GM23248 (cell line): ENCODE measurements at places on chromosomes 12 and 14.
A peak's percentile ranks its signal among the peaks of the same experiment; 100 is the strongest.

- DNase-seq, result peak; percentile 25
Measured at GRCh38 chr12:11633968-11634367, 15.5 kb upstream of the ETV6 start.

DNA sequence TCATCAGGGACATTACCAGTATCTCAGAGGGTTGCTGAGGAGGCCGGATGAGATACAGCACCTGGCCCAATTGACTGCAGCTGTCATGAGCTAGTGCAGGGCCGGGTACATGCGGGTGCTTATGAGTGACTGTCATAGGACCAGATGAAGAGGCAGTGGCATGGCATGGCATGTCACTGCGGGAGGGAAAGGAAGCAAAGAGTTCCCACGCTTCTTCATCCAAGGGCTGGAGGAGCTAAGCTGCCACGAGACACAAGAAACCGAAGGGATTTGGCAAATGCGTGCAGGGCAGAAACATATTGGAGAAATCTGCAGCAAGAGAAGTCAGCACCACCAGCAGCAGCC, 10.7 kb upstream of the GPX2 start:
- DNase-seq, result no peak

- peak; percentile 11 for DNase-seq
Measured at GRCh38 chr12:98591209-98591608, 2.3 kb upstream of the SLC25A3 start.

GRCh38 chr12:2408262-2408661, 355.5 kb downstream of the CACNA1C start:
- DNase-seq, result no peak

DNA sequence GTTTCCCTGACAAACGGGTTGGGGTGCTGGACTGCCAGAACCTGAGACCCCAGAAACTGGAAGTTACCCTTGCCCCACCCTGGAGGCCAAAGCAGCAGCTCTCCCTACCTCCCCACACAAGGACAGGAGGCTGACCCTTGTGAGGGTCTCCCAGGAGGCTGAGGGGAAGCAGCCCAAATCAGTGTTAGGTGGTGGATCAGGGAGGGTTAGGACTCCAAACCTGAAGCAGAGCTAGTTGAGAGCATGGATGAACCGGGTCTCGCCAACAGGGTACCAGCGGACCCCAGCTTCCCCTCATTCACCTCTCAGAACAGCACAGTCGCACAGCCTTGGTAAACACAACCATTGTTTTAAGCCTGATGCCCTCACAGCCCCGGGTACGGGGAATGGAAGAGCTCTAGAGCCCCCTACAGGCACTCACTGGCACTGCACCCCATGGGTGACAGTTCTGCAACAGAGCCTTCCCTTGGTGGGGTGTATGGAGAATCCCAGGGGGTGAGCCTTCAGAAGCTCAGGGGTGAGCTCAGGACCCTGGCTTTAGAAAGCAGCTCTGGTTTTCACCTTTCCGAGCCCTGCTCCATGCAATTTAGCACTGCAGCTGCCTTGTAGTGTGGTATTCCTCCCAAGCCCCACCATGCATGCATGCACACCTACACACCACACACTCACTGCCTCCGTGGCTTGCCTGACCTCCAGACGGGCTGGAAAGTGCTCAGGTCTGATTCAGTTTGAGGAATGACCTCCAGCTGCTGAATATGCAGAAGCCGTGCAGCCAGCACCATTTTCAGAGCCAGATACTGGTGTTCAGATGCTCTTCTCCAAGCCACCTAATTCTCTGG, 11.2 kb downstream of the ESRRB start:
- DNase-seq, result peak; percentile 77

DNA sequence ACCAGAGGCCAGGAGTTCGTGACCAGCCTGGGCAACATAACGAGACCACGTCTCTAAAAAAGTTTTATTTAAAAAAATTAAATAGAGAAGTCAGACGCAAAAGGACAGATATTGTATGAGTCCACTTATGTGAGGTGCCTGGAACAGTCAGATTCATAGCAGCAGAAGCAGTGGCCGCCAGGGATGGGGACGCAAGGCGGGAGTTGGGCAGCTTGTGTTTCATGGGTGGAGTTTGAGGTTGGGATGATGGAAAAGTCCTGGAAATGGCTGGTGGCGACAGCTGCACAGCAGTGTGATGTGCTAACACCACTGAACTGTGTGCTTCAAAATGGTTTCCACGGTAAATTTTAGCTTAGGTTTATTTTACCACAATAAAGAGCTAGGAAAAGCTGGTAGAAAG, 57.6 kb upstream of the DDX11 start:
- DNase-seq, result no peak

GRCh38 chr12:115574826-115575225, 702.7 kb downstream of the MED13L start:
- DNase-seq, result no peak

GRCh38 chr14:74841230-74842207, 34.4 kb downstream of the PROX2 start:
- no peak for DNase-seq

- no peak for DNase-seq
Measured at GRCh38 chr12:92049403-92049802, 96.2 kb downstream of the BTG1 start.

- DNase-seq, result no peak
Measured at GRCh38 chr12:41277946-41278267, 89.8 kb downstream of the PDZRN4 start.

DNA sequence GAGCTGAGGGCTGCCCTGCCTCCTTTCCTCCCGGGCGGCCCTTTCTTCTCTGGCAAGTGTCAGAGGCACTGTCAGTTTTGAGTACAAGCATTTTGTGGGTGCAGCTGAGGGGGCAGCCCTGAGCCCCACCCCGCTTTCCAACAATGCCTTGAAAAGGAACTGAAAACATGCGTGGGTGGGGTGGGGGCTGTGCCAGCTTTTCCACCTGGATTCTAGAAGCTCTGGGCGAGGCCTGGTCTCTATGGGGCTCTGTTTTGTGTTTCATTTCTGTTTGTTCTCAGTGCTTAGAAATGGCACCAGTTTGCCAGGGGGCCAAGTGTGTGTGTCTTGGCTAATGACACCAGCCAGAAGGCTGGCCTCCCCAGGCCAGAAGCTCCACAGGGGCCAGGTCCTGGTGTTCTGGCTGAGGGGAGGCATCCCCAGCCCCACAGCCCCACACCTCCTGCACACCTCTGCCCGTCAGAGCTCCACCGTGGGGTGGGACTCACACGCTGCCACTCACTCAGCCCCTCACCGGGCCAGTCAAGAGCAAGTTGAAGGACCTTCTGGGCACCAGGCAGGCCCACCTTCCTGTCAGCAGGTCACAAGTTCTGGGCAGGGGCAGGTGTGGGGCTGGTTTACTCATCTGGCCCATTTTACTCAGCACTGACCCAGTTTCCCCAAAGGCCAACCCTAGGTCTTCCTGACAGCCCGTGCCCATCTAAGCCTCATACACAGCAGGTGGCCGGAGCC, 155.1 kb downstream of the CALM1 start:
- DNase-seq, result no peak

- no peak for DNase-seq
Measured at GRCh38 chr12:105852951-105853350, 285.8 kb downstream of the NUAK1 start.

DNA sequence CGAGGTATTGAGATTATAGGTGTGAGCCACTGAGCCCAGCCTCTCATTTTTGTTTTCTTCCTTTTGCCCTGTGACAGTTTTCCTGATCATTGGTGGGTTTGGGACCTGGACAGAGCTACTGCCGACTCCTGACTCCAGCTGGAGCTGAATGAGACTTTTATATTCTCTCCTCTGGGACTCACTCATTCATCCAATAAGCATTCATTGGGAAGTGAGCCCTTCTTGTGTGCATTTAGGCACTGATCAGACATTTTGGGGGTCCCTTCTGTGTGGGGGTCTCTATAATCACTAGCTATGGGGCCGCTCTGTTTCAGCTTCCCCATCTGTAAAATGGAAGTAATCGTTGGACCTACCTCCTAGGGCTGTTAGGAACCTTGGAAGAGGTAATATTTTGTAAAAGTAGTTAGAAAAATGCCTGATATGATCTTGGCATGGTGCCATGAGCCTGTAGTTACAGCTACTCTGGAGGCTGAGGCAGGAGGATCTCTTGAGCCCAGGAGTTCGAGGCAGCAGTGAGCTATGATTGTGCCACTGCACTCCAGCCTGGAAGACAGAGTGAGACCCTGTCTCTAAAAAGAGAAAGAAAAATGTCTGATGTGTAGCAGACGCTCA, 7.2 kb downstream of the SH2B3 start:
- DNase-seq, result peak; percentile 45

- no peak for DNase-seq
Measured at GRCh38 chr14:101478796-101479410, 82.4 kb upstream of the DIO3 start.

GRCh38 chr12:1778911-1779310, 41.5 kb upstream of the LRTM2 start:
- DNase-seq, result no peak

- no peak for DNase-seq
Measured at GRCh38 chr12:45887544-45887943, 102.8 kb downstream of the SCAF11 start.

- no peak for DNase-seq
Measured at GRCh38 chr14:36844443-36845195, 183.0 kb downstream of the PAX9 start.

- no peak for DNase-seq
Measured at GRCh38 chr14:54489318-54489683, 521 bp upstream of the GMFB start.

DNA sequence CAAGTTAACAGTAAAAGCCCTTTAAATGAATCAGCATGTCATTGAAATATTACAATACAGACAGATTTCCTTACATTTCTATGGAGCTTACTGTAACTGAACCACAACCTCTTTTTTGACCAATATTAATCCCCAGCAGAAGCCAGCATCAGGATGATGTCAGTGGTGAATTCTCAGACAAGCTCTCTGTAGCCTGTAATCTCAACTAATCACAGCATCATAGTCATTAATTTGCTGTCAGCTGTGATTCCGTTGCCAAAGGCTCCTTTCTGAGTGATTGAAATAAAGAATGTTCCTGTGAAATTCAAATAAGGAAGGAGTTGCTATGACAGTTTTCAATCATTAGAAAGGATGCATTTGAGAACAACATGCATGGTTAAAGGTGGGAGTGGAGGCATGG, 323.1 kb downstream of the PDZRN4 start:
- DNase-seq, result no peak

DNA sequence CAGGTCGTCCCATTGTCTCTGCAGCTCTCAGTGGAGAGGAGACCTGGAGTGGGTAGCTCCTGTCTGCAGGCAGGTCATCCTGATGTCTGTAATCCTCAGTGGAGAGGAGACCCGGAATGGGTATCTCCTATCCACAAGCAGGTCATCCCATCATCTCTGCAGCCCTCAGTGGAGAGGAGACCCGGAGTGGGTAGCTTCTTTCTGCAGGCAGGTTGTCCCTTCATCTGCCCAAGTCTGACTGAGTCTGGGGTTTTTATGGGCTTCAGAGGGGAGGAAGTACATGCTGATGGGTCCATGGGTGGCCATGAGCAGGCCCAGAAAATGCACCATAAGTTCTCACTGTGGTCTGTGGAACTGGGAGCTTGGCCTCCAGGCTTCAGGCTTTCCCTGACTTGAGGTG, 28.9 kb upstream of the PAPLN start:
- no peak for DNase-seq

GRCh38 chr12:65825507-65826352, 1.4 kb downstream of the HMGA2 start:
- peak; percentile 62 for DNase-seq

GRCh38 chr14:22395803-22396202, 193.2 kb downstream of the DAD1 start:
- DNase-seq, result no peak

- DNase-seq, result no peak
Measured at GRCh38 chr14:68477110-68477455, 315.8 kb downstream of the ZFP36L1 start.

DNA sequence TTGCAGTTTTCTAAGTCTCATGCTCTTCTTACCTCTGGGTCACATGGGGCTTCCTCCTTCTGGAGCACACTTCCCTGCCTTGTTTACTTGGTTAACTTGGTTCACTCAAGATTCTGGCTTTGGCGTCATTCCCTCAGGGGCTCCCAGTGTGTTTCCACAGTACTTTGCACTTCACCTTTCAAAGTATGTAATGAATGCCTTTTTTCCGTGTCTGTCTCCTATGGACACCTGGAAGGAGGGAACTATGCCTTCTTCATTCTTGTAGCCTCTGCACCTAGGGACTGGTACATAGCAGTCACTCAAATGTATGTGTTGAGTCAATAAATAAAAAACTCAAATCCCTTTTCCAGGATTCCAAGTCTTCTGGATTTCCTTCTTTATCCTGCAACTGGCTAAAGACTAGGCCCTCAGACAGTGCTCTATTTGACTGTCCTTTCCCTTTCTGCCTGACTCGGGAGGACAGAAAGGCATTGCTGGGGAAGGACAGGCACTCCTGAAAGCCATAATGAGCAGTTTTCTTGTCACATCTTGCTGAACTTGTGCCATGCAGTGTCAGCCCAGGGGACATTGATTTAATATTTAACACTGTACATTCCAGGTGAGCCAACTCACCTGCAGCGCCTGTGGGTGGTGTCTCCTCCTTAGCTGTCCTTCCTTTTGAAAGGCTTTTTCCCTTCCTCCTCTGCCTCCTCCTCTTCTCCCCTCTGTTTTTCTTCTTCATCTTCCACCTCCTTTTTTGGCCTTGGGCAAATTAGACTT, 12.8 kb downstream of the MYRFL start:
- DNase-seq, result no peak

DNA sequence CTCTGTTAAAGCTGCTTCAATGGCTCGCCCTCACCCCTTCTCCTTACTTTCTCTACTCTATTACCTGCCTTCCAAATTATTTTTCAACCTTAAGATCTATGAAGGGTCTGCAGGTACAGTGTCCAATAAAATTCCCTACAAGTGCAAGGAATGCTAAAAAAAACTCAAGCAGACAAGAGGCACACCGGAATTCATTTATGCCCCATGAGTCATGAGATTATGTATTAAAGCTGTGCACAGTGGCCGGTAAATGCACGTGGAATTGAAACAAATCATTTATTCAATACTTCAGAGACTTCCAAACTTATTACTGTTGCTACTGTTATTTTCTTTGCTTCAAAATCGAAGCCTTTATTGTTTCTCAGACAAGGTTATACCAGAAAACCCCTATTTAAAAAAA, 68.4 kb downstream of the ST8SIA1 start:
- DNase-seq, result no peak

GRCh38 chr12:114671443-114672411, 12.2 kb downstream of the TBX3 start:
- peak; percentile 78 for DNase-seq
